ENCODE measurements at places on chromosomes 16 and 17.

GRCh38 chr16:58487566-58488351, 12.2 kb upstream of the NDRG4 start:
- peak; percentile 46 for DNase-seq

DNA sequence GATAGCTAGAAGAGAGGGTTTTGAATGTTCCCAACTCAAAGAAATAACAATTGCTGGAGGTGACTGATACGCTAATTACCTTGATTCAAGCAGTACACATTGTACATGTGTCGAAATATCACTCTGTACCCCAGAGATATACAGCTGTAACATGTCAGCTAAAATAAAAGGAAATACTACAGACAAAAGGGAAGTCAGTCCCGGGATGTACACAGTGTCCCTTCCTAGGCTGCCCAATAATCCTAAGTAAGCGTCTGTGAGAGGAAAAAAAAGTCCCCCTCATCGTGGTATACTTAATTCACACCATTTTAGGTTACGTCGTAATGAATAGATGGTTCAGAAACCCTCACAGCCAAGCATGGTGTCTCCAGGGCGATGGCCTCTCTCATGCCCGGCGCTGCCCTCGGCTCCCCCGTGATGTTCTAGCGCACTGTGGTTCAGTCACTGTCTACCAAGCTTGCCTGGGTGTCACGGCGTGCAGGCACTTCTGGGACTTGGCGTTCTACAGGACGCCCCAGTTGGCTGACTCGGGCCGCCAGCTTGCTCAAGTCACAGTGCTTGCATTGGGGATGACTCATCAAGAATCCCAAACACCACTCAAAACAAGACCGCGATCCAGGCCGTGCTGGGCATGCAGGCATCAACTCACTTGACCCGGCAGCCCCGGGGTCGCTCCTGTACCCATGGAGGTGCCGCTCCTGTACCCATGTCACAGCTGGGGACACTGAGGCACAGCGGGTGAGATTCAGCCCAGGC, 27.6 kb downstream of the CCDC40 start:
- DNase-seq = no peak

DNA sequence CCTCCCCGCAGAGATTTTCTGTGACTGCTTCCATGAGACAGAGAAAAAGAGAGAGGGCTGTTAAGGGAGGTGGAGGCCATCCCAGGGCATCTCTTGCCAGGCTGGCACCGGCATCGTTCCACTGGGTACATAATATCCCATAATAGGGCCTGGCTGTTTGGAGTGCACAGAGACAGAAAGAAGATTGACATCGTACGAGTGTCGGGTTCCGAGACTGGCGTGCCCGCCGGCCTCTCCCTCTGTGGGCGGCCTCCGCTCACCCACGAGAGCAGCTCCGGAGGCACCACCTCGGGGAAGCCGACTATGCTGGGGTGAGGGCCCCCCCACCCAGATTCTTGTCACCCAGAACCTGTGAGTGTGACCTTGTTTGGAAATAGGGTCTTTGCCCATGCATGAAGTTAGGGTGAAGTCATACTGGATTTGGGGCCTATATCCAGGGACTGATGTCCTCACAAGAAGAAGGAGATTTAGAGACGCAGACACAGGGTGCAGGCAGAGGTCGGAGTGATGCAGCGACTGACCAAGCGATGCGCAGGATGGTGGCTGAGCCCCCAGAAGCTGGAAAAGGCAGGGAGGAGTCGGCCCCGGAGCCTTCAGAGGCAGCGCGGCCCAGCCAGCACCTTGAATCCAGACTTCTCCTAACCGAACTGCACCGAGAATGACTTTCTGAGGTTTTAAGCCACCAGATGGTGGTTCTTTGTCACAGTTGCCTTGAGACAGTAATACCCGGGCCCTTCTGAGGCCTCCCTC, 101.8 kb upstream of the CIBAR2 start:
- DNase-seq = no peak

DNA sequence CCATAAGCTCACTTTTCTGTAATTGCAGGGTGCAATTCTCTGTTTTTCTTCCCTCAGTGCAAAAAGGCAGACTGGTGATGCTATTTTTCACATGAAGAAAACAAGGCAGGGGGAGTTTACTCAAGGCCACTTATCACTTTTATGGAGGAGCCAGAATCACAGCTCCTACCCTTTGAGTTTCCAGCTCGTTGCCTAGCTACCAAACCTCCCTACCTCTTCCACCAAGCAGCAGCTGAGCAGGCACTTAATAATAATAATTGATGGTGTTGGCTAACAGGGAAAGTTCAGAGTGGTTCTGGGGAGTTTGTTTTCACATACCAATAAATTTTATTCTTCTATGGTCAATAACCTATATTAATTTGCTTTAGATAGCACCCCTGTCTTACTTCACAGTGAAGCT, 31.9 kb upstream of the MPHOSPH6 start:
- no peak for DNase-seq

GRCh38 chr17:47704116-47704515, 10.2 kb downstream of the TBKBP1 start:
- DNase-seq = no peak
